ENCODE measurements at places on chromosomes 2 and 18. TPM values are rescaled to one million over a fixed set of nuclear protein-coding genes. Genes with fewer than 3 reads are reported as not detected.

- DNase-seq, result no peak
Measured at GRCh38 chr2:79387431-79387830, 125.4 kb upstream of the CTNNA2 start.

- DNase-seq, result no peak
Measured at GRCh38 chr2:44551497-44551896, 189.8 kb downstream of the CAMKMT start.

- no peak for DNase-seq
Measured at GRCh38 chr2:74357627-74358026, 14.4 kb upstream of the SLC4A5 start.

- no peak for DNase-seq
Measured at GRCh38 chr2:147567136-147567535, 277.7 kb upstream of the ACVR2A start.

DNA sequence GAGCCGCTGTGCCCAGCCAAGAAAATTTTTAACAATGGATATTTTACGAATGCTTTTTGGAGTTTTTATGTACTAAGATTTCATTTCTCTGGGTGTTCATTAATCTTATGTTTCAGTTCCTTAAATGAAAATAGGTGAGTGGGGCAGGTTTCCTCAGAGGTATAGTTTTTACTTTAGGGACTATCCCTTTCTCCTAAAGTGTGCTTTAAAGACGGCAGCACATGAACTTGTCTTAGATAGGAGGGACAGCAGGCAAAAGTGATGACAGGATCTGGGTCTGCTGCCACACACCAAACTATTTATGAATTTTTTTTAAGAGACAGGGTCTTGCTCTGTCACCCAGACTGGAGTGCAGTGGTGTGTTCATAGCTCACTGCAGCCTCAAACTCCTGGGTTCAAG is 8.0 kb upstream of the REL start:
- DNase-seq, result no peak

DNA sequence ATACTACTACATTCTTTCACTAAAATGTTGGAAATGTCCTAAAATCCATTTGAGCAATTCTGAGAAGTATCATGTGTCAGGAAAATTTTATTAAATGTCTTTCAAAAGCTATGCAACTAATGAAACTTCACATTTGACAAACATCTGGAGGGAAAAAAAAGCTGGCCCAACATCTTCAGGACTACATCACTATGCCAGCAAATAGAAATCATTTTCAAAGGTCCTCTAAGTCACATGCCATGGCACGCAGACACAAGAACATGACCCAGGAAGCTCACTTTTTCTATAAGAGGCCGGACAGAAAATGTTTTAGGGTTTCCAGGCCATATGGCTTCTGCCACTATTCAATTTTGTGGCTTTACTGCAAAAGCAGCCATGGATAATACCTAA is 11.6 kb downstream of the KANSL3 start:
- DNase-seq, result no peak

DNA sequence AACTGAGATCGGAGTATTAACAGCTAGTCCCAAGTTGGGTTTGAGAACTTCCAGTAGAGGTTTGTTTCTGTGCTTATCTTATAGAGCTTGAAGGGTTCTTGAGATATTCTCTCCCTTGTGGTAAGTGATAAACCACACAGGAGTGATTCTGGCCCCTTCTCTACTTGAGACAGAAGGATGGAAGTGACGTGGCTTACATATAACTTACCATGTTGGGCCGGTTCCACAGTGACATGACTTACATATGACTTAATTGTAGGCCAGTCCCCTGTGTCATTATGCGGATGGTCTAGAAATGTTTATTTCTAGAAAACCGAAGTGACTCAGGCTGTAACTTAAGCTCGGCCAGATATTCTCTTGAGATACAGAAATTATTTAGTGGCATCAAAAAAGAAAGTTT is 62.7 kb downstream of the TRAPPC12 start:
- DNase-seq, result no peak

DNA sequence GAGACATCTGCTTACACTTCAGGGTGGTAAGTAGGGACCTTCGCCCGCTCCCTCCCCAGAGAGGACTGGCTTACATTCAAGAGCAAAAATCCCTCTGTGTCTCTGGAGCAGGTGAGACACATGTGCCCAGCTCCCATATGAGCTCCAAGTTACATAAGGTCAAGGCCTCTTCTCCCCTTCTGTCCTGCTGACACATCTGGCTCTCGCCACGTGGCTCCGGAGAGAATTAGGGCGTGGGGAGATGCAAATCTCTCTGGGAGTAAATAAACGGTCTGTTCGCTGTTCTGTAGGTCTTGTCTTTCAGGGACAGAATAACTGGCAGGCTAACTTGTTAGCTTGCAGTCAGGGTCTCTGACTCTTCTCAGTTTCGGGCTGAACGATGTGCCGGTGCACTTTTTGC is 16.2 kb downstream of the MRO start:
- DNase-seq, result no peak

DNA sequence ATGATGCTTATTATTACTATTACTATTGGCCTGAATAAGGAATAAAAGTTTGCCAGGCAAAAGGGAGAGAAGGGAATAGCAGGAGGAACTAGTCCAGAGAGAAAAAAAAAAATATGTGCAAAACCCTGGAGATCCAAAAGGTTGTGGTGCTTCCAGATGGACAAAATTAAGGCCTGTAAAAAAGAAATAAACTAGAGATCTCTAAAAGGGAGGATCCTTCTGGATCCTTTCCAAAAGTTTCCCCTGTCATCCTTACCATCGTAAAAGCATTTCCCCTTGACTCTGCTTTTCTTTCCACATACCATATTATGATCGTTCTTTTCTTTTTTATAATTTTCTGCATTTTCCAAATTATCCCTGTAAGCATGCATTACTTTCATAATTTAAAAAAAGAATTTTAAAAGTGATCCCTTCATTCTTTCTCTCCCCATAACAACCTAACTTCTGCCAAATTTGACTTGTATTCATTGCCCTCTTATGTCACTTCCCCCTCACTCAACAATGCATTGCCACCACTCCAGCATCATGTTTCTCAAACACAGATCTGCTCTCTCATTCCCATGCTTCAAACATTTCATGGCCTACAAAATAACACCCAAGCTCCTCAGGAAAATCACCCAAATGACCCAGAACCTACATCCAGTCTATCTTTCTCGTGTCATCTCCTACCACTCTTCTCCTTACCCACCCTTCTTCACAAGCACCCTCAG is 40.3 kb downstream of the RBMS1 start:
- no peak for DNase-seq

DNA sequence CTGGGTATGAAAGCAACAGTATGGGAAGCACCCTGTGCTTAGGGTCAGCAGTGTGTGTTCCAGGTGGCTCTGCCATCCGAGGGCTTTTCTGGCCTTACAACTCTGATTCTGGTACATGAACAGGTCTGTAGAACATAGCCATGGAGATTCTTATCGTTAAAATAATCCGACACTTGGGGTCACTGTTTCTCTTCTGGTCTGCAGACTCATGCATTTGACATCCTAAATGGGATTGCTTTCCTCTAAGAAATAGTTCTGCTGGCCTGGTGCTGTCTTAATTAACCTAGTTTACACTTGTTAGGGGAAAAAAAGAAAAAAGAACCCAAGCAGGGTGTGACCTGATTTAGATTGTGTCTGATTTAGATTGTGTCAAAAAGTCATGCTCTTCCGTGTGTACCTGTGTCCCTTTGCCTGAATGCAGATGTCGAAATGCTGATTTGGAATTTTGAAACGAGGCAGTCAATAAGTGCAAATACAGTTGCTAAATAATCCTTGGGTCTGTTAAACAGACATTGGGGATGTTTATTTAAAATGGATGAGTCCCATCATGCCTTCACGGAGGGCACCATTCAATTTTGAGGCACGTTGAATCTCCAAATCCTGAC is 59.6 kb downstream of the TRPM8 start:
- DNase-seq, result no peak

GRCh38 chr18:48990481-48991318 is 39.9 kb upstream of the SMAD7 start:
- DNase-seq, result no peak

DNA sequence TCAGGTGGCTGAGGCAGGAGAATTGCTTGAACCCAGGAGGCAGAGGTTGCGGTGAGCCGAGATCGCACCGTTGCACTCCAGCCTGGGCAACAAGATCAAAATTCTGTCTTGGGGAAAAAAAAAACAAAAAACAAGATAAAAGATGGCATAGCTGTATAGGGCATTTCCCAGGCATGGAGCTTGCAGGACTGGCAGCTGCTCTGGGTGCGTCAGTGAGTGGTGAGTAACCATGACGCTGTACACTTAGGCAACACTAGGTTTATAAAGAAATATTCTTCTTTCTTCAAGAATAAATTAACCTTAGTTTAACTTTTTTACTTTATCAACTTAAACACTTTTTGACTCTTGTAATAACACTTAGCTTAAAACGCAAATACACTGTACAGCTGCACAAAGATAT is 15.4 kb downstream of the TGOLN2 start:
- no peak for DNase-seq

DNA sequence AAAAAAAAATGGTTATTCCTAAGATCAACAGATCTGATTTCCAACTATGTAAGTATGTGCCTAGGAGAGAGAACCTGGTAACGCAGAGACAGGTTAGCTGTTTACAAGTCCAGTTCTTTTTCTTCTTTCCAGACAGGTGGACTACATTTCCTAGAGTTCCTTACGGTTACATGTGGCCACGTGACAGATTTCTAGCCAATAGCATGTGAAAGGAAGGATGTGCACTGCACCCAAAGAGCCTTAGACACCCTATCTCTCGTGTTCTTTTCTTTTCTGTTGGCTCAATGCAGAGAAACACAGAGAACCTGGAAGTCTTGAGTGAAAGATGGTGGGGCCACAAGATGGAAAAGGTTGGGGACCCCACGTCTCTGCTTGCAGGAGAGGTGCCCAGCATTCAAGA is 375.9 kb downstream of the TNS1 start:
- DNase-seq, result no peak

- no peak for DNase-seq
Measured at GRCh38 chr2:46198966-46199365, 98.2 kb upstream of the EPAS1 start.

- DNase-seq, result no peak
Measured at GRCh38 chr2:177783835-177784744, 288.5 kb downstream of the PDE11A start.

KCNIP3 gene
- 7.4 TPM for total RNA-seq

CHRND gene
- not detected for total RNA-seq

FMNL2 gene
- total RNA-seq, result 15.9 TPM

MARCO gene
- 4.2 TPM for total RNA-seq

MROH2A gene
- 0.31 TPM for total RNA-seq

HOXD13 gene
- total RNA-seq, result not detected

All from esophagus squamous epithelium (tissue), 5 donors.